ENCODE measurements at places on chromosomes 16 and 17. TPM values are rescaled to one million over a fixed set of nuclear protein-coding genes. Genes with fewer than 3 reads are reported as not detected.

KRTAP2-3 gene
- total RNA-seq, result not detected

MYCBPAP gene
- total RNA-seq, result 1.4 TPM

NFATC2IP gene
- total RNA-seq, result 20.1 TPM

NT5M gene
- 2.1 TPM for total RNA-seq

EVPLL gene
- total RNA-seq, result not detected

GEMIN4 gene
- total RNA-seq, result 16.6 TPM

AKAP10 gene
- total RNA-seq, result 13.6 TPM

TEKT5 gene
- not detected for total RNA-seq

TP53TG3C gene
- not detected for total RNA-seq

ICAM2 gene
- 743 TPM for total RNA-seq

KRTAP4-1 gene
- total RNA-seq, result not detected

NMRAL1 gene
- 57.0 TPM for total RNA-seq

CTRB1 gene
- not detected for total RNA-seq

GAS2L2 gene
- total RNA-seq, result not detected

CFAP97D1 gene
- total RNA-seq, result not detected

LITAFD gene
- not detected for total RNA-seq

KCNH4 gene
- not detected for total RNA-seq

SLC9A5 gene
- 0.30 TPM for total RNA-seq

KRT39 gene
- not detected for total RNA-seq
